Pancreas (tissue), 10 donors: ENCODE measurements at places on chromosomes 13 and 19. TPM values are rescaled to one million over a fixed set of nuclear protein-coding genes. Genes with fewer than 3 reads are reported as not detected.

THSD8 gene
- 1.6 TPM for total RNA-seq

GRCh38 chr13:95779522-95779921 is 102.6 kb downstream of the DNAJC3 start:
- no peak for DNase-seq

SLC25A41 gene
- not detected for total RNA-seq

TYROBP gene
- 5.3 TPM for total RNA-seq

GRCh38 chr19:7788933-7789323 is 25.9 kb downstream of the CLEC4M start:
- DNase-seq, result no peak

- DNase-seq, result no peak
These were observed 444 bp downstream of the PROSER1 start for GRCh38 chr13:39037410-39037879.

DNA sequence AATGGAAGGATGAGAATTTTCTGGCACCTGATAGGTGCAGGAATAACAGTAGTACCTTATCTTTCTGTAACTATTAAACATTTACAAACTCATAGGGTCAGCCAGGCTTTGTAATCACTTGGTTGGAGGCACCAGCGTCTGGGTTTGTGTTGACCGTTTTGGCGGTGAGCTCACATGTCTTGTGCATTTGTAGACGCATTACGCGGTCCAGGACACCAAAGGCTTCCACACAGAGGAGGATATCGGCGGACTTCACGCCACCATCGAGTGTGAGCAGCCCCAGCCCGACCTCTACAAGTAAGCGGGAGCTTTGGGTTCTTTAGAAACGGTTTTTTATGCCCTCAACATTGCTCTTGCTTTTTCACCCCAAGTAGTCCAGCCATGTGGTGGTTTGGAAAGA is 129.3 kb downstream of the ATP11A start:
- DNase-seq, result no peak

- DNase-seq, result no peak
These were observed 204.3 kb upstream of the IPO5 start for GRCh38 chr13:97749174-97749573.

TMC4 gene
- total RNA-seq, result 54.4 TPM

IRS2 gene
- 5.7 TPM for total RNA-seq

F7 gene
- total RNA-seq, result not detected

- no peak for DNase-seq
These were observed 129.4 kb downstream of the PCDH20 start for GRCh38 chr13:61286148-61286745.

MYH14 gene
- 31.7 TPM for total RNA-seq

- DNase-seq, result no peak
These were observed 9.5 kb downstream of the SMAD9 start for GRCh38 chr13:36910545-36910944.

CYP4F8 gene
- not detected for total RNA-seq

SEMA6B gene
- total RNA-seq, result 4.7 TPM

CLEC11A gene
- 1.5 TPM for total RNA-seq

- no peak for DNase-seq
These were observed 6.7 kb downstream of the TPT1 start for GRCh38 chr13:45333977-45334922.

DNA sequence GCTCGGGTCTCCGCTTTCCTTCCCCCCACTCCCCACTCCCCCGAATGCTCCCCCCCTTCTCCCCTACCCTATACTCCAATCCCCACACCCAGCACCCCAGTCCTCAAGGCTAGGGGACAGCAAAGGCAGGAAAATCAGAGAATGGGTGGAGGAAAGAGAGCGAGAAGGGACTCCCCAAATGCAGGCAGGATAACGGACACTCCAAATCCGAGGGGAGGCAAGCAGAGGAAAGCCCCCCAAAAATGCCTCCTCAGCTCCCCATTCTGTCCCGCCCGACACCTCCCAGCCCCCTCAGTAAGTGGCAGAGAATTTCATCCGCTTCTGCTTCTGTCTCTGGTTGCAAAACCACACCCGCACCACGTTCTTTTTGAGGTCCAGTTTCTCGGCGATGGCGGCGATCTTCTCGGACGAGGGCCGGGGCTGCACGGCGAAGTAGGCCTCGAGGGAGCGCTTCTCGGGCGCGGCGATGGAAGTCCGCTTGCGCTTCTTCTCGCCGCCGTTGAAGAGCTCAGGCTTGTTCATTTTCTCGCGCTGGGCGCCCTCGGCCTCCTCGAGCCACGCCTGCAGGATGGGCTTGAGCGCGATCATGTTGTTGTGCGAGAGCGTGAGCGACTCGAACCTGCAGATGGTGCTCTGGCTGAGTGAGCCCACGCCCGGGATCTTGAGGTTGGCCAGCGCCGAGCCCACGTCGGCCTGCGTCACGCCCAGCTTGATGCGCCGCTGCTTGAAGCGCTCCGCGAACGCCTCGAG is 2.1 kb downstream of the POU4F1 start:
- peak; percentile 61 for DNase-seq

DNA sequence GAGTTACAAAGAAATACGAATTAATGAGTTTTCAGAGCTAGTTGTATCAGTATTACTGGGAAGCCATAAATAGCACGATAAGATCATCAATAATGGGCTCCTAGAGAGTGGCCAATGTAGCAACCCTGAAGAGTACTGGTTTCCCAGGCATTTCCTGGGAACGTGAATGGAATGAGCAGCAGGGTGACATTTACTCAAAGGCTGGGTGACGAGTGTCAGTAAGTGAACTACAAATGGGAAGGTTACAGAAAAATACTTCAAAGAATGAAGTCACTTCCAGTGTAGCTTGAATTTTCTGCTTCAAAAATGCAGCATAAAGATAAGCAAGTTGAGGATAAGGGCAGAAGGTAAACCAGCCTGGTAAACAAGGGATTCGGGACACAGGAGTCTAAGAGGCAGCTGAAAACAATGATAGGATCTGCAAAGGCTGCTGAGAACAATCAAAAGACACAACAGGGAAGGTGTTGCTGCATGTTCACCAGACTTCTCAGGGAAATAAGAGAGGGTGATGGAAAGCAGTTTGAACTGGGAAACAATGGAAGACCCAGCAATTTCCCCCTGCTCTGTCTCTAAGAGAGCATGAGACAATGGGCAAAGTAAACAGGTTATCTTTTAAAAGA is 48.6 kb upstream of the POSTN start:
- DNase-seq, result no peak

ZNF414 gene
- total RNA-seq, result 16.1 TPM

TEX101 gene
- total RNA-seq, result not detected

DNA sequence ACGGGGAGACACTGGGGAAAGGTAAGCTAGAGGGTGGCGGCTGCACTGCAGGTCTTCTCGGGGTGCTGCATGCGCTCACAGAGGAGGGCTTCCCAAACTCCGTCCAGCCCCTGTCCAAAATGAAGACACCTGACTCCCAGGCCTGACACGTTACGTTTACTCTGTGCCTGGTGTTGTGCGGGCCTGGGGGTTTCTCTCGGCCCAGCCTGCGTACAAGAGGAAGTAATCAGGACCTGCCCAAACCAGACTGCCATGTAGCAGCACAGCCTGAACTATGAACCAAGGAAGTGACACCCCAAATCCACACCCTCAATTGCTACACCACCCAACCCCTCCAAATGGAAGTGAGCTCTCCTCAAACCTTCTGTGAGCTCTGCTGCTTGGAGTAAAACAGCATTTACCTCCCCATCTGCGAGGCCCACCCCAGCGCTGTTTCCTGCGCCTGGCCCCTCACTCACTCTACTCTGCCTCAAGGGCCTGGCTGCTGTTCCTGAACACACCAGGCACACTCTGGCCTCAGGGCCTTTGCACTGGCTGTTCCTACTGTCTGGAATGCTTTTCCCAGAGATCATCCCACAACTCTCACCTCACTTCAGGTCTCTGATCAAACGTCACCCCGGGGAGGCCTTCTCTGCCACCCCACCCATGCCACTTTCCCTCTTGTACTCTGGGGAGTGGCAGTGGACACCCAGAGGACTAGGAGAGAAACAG is 3.0 kb downstream of the HSPBP1 start:
- no peak for DNase-seq

TICAM1 gene
- 14.1 TPM for total RNA-seq

DNA sequence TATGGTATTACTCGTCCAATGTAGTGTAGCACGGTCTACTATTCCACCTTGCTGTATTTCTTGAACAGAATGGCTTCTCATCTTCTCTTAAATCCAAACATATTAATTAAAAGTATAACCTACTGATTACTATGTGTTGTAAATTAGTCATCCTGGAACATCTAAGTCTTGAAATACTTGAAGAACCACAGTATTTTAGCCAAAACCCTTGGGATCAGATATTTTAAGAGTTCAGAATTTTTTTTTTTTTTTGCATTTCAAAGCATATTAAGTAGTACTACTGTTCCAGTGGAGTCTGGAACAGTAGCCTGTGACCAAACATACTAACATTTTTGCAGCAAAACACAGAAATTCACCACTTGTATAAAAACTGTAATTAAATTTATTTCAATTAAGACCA is 30.1 kb downstream of the ZC3H13 start:
- no peak for DNase-seq

DNA sequence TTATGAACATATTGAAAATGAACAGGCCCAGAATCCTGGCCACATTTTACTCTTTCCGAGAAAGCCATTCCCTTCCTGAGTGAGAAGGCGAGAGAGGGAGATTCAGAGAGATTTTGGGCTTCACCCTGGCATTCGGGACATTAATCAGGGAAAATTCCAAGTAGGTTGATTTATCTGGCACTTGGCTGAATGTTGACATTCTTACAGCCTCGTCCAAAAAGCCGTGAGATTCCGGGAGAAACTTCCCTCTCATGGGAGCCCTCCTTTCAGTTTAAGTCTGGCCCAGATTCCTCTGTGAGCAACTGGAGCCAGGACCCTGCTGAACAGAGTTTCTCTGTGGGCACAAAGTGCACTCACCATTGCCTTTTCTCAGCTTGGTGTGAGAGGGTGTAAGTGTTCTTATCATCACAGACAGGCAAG is 129.2 kb upstream of the PEG3 start:
- no peak for DNase-seq

MEF2B gene
- 0.90 TPM for total RNA-seq

- no peak for DNase-seq
These were observed 32.2 kb downstream of the RCBTB2 start for GRCh38 chr13:48500652-48501197.

- no peak for DNase-seq
These were observed 904 bp upstream of the SIGLEC9 start for GRCh38 chr19:51123802-51124201.

TNNT1 gene
- not detected for total RNA-seq

DNA sequence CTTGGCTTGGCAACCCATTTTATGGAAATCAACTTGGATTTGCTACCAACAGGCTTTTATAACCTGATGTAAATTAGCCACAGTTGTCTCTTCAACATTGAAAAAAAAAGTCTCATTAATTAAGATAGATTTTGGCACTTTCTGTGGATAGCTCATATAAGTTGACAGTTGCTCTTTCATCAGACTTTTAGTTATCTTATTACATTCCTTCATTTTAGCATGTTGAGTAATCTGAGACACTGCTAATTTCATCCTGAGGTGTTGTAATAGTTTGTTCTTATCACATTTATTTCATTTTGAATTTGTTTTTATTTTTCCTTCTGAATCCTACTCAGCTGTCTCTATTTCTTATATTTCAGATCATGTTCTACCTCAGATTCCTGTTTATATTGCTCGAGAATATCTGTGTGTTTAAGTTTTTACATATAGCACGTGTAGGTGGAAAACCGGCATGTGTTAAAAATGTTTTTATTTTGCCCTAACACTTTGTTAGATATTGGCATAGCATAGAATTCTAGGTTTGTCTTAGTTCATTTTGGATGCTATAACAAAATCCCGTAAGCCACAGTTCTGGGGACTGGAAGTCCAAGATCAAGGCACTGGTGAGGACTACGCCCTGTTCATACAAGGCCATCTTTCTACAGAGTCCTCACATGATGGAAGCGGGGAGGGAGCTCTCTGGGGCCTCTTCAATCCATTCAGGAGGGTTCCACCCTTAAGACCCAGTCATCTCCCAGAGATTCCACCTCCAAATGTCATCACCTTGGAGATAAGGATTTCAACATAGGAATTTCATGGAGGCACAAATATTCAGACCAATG is 239.4 kb downstream of the COL4A1 start:
- DNase-seq, result no peak

HNRNPA1L2 gene
- 3.5 TPM for total RNA-seq

CLEC4M gene
- total RNA-seq, result not detected

GRCh38 chr19:35291259-35291658 is 702 bp upstream of the MAG start:
- DNase-seq, result no peak

- no peak for DNase-seq
These were observed 6.4 kb upstream of the CACTIN start for GRCh38 chr19:3632739-3633558.

- no peak for DNase-seq
These were observed 3.8 kb downstream of the F7 start for GRCh38 chr13:113109151-113110047.

DNA sequence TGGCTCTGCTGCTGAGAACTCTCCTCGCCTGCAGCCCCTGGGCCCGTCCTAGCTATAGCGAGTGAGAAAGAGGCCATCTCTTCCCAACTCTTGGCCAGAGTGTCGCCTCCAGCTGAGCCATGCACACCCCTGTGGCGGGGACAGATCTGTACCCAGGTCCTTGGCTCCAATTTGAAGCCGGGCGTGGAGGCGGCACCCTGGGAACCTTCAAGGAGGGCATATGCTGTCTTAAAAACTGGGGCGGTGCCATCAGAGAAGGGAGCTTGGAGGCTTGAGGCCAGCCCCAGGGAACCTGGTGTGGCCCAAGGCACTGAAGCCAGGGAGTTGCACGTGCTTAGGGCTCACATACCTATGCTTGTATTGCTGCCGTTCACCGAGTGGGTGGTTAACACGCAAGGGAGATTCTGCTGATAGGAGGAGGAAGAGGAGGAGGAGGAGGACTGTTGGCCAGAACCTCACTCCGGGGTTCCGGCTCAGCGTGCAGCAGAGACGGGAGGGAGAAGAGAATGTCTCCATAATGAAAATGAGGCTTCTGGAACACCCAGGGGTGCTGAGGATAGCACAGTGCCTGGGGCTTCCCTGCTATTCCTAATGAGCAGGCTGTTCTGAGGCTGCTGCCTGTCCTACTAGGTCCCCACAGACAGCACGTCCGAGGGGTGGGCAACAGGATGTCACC is 40.7 kb downstream of the COMP start:
- DNase-seq, result no peak

GRCh38 chr13:36352350-36352749 is 6.2 kb upstream of the SPART start:
- DNase-seq, result no peak

DNA sequence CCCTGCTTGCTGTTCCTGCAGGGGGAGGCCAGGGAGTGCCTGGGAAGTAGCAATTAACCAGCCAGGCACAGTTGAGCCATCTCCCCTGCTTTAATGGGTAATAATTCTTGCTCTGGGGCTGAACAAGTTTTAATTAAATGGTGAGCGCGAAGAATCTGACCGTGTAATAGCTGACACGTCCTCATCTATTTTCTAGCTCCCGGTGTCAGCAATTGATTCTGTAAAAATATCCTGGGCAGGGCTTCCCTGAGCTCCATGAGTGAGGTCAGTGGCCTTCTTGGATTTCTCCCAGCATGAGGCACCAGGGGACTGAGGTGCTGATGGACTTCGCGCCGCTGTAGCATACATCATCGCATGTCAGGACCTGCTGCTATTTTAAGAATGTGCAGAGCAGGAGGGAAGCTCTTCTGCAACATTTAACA is 26.9 kb downstream of the SIPA1L3 start:
- peak; percentile 36 for DNase-seq

TRPC4 gene
- 1.6 TPM for total RNA-seq
